Activated CD8-positive, alpha-beta memory T cell treated with anti-CD3 and anti-CD28 coated beads for 1 hour (primary cell): ENCODE measurements at places on chromosomes 1 and 21.

GRCh38 chr1:101526813-101527212 is 290.0 kb downstream of the S1PR1 start:
- no peak for DNase-seq

DNA sequence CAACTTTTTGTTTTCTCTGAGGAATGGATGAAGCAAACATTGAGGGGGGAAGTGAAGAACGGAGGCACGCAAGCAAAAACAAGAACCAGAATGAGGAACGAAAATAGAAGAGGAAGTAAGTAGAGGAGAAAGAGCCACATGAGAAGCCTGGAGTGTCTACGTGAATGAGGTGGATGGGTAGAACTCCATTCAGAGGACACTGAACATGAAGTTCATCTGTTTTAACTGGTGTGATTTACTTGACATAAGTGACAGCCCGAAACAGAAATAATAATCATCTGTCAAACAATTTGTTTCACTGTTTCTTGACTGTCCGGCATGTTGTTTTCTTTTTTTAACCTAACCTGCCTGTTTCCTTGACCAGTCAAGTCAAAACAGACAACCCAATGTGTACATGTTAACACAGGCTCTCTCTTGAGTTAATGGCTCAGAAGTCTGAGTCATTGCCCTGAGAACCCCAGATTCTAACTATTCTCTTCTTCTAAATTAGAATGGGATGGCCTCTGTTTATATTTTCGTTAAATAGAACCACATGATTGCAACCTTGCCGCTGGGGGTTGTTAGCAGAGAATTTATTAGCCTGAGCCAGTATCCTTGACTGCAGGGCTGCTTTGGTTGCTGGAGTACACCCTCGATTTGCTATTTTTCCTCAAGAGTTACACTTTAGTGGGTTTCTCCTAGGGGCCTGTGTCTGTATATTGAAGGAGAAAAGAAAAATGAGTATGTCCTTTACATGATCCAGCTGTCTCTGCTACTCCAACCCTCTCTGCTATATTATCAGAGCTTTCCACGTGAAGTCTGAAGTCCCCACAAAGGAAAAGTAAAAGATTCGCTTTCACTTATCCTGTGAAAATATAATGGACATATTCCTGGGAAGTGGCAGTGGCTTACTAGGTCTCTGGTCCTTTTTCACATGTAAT is 151.7 kb downstream of the ZC3H11B start:
- DNase-seq: no peak

- DNase-seq: no peak
Observed at GRCh38 chr1:235776396-235776795, 90.3 kb downstream of the LYST start.

DNA sequence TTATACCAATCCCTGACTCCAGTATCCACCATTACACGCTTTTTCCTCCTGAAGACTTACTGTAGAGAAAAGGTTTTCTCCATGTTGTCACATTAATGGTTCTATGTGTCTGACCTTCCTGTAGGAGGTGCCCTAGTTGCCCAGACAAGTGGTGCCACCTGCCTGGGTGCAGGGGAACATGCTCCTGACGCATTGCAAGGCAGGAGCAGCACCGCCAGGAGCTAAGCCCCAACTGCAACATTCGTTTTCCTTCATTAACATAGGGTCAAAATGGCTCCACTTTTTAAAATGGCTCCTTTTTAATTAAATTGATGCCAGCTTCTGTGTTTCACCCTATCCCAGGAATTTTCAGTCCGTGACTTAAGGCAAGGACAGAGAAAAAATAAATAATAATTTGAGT is 220.1 kb upstream of the SAMSN1 start:
- no peak for DNase-seq

DNA sequence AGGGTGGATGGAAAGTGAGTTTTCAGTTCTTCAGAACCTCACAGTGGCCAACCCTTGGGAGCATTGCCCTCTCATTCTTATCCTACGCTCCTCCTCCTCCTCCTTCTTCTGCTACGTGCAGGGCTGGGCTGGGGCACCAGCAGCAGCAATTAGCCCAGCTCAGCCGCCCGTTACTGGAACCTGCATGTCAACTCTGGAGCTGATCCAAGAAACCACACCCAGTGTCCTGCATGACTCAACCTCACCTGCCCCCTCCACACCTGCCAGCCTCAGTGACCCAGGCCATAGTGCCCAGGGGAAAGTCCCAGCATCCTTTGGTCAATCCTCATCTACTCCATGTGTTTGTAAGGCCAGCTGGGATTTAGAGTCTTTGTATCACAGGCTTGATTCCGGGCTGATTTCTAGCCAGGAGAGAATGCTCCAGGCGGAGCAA is 12.6 kb downstream of the ELF3 start:
- DNase-seq: no peak

DNA sequence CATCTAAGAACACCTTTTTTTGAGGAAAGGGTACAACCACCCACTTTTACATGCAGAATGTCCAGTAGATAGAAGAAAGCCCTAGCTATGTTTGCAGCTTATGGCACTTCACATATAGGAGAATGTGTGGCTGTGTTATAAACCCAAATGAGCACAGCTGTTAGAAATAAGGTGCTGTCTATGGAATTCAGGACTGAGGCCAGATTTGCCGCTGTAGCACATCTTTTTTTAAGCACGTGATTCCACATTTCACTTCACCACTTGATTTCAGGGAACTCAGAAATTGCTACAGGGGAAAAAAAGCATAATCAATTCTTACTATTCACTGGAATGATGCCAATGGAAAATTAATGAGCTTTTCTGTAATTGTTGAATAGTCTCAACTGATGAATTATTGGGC is 147.2 kb upstream of the ADAMTS5 start:
- DNase-seq: no peak

GRCh38 chr1:159889821-159890252 is 10.1 kb downstream of the CFAP45 start:
- DNase-seq: no peak

DNA sequence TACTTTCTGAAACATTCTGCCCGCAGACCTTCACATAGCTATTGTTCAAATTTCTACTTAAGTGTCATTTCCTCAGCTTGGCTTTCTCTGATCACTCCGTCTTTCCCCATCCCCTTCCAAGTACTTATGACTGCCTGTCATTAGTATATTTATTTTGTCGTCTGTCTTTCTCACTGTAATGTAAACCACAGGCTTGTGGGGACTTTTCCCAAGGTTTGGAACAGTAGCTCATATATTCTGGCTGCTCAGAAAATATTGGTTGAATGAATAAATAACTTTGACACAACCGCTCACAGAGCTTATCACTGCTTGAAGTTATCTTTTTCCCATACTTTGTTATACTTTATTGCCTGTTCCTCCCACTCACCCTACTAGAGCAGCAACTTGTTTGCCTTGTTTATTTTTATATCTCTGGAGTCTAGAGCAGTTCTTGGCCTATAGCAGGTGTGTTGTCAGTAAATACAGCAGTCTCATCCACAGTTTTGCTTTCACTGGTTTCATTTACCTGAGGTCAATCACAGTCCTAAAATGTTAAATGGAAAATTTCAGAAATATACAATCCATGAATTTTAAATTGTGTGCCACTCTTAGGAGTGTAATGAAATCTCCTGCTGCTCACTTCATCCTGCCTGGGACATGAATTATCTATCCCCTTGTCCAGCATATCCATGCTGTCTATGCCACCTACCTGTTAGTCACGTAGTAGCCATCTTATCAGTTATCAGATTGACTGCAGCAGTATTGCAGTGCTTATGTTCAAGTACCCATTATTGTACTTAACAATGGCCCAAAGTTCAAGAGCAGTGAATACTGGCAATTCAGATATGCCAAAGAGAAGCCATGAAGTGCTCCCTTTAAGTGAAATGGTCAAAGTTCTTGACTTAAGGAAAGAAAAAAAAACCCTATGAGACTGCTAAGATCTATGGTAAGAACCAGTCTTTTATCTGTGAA is 2.4 kb upstream of the CNIH4 start:
- no peak for DNase-seq

DNA sequence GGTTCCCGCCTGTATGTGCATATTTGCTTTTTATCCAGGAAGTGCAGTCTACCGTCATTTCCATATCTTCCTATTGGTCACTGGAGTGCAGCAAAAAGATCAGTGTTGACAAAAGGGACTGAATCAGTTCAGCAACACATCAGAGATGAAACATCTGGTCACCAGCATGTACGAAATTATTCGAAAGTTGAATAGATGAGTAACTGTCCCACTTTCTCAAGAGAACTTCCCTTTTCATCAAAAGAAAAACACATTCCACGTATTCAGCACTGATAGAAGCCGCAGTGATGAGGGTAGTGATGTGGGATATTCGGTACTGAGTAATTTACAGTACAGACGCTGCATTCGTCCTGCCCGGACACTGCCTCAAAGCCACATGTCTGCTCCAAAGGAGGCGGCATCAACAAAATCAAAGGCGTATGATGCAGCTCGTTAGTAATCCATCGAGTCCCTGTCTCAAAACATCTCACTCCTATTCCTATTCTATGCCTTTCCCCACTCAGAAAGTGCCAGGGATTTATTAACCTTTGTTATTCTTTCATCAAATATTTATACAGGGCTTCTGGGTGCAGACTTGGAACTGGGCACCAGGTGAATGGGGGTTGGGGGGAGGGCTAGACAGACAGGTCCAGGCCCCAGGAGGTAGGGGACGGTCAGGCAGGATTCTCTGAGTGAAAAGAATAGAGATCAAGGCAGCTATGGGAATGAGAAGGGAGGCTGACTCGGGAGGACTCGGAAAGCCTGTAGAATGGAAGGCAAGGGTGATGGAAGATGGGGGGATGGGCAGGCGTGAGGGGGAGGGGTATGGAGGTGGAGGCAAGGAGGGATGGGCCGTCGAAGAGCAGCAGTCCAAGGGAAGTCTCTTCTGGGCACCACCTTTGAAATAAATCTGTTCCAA is 79.5 kb upstream of the SLC45A1 start:
- DNase-seq: no peak

DNA sequence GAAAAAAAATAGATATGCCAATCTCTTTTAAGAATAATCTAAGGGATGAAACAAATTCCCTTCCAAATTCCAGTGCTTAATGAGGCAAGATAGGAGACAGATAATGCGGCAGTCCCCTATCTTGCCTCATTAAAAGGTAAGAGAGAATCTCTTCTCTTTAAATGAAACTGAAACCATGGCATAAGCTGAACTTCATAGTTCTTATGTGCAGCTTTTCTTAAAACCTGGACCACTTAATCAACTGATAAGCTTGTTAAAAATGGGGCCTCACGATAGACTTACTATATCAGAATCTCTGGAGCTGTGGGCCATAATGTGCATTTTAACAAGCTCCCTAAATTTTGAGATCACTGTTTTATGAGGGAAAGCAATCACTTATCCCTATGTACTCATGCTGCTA is 79.2 kb downstream of the NIBAN1 start:
- DNase-seq: no peak

- DNase-seq: no peak
Observed at GRCh38 chr1:68917456-68917855, 420.6 kb upstream of the DEPDC1 start.

- DNase-seq: no peak
Observed at GRCh38 chr1:155126556-155127104, 1.0 kb upstream of the EFNA1 start.

DNA sequence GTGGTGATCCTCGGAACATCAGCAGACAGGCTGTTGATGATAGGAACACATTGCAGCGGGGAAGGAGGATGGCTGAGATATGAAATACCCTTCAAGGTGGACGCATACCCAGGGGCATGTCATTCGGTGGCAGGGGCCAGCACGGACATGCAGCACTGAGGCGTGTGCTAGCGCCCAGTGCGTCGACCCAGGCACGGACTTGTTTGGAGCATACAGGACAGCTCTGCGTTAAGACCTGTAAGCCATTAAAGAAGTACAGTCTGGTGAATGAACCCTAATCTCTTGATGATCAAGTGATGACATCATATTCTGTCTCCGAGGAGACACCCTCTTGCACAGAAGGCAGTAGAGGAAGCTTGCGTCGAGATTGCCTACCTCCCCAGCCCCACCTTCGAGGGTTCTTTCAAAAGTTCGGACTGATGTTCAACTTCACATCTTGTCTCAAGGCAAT is 63.6 kb upstream of the KIF26B start:
- DNase-seq: no peak
